D721Med (cell line): ENCODE measurements at places on chromosomes 12 and 14.

DNA sequence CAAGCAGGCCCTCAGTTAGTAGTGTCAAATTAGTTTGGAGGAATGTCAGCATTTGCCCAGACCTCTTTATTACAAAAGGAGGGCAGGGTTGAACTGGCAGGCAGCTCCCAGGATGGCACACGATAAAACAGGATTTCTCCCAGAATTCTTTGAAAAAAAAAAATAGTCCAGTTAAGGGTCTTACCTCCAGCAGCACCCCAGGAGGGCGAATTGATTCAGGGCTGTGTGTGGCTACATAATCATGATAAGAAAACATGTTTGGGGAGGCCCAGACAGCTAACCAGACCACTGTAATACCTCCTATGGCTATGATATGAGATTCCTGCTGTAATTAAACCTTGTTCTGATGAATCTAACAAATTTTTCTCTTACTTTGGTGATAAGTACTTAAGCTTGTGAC, 38.8 kb upstream of the NT5DC3 start:
- DNase-seq = no peak

DNA sequence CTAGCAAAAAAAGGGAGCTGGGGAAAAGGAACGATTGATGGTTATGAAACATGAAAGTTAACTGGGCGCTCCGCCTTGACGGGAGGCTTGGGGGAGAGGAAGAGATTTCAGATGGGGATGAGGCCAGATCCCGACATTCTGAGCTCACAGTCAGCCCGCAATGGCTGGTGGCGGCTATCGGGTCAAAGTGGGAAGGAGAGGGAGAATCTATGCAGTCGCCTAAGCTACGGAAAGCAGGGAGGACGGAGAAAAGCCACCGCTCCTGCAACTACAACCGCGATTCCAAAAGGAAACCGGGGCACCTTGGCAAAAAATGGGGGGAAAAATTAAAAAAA, 502 bp downstream of the MPHOSPH9 start:
- no peak for DNase-seq

GRCh38 chr14:42174357-42174756, 567.7 kb downstream of the LRFN5 start:
- no peak for DNase-seq

DNA sequence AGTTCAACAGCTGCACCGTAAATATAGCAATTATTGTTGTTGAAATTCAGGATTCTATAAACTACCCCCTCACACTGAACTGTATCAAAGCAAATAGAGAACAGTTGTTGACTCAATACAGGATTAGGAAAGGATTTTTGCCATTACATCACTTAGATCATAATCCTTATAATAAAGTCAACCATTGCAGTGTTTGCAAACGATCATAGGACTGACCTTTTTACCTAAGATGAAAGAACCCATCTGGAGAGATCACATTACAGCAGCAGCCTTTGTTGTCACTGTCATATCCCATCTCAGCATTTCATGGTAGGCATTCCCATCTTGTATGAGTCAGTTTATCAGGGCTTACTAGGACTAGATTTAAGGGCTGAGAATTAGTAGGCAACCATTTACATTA, 96.1 kb downstream of the IPO8 start:
- no peak for DNase-seq

- DNase-seq = no peak
These were observed at the start of gene CCDC88C for GRCh38 chr14:91417120-91417982. Gene CCDC88C (minus strand): TSS chr14:91417820. CDS start chr14:91417690, 130 bp downstream.

DNA sequence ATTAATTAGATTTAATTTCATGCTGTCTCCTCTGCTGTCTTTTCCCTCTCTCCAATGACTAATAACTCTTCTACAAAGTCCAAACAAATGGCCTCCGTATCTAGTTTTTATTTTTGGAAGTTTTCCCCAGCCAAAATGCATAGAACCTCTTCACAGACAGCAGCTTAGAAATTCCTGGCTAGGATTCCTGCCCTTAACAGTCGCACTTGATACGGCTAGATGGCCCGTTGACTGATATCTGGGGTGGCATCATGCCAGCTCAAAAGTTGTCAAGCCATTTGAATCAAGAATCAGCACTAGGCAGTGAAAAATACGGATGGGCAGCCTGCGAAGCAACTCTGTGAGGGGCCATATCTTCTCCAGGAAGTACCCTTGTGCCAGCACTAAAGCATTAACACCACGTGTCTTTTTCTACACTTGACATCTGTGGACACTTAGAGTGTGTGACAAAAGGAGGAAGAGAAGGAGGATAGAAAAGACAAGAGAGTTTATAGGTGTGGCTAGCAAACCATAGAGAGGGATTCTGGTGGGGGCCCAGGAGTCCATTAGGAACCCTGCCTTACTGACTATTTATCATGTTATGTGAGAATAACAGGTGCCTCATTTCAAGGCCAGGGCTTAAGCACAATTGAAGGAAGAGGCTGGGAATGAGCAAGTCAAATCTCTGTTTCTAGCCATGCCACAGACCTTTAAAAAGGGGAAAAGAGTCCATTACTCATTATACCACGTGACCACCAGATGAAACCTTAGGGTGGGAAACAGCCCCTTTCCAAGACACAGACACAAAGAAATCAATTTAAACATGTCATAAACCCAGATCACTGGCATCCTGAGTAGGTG, 39.2 kb upstream of the KRR1 start:
- DNase-seq = no peak

DNA sequence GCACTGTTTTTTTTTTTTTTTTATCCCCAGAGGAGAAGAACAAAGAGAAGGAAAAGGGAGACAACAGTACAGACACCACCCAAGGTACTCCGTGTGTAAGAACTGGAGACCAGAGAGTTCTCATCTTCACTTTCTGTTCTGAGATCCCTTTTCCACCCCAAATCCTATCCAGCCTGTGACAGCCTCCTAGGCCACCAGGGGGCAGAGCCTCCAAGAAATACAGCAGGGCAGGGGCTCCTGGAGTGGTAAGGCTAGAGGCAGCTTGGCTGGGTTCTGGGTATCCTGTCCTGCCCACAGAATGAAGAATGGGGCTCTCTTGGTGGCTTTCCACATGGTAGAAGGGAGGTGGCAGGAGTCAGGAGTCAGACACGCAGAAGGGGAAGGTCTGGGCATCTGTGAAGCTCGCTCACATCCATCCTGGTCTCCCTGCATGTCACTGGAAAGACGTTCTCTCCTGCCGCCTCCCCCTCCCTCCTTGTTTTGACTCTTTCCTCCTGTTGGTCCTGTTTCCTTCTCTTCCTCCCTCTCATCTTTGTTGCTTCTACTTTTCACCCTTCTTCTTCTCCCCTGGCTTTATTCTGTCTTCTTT, 12.0 kb downstream of the CLSTN3 start:
- no peak for DNase-seq

DNA sequence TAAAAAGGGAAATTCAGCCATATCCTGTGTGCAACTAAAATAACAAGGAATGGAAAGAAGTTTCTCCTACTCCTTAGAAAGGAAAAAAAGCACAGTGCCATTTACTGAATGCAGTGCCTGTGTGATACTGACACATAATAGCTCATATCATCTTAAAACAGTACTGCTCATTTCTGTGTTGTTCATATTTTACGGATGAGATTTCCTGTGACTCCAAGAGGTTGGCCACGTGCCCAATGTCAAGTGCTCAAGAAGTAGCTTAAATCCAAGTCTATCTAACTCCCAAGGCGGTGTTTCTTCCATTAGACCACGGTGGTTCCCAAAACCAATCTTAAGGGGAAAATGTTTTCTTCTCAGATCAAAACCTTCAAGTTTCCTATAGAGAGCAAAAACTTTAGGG, 20.0 kb downstream of the MAP3K9 start:
- DNase-seq = no peak

GRCh38 chr12:597926-598568, 65.2 kb downstream of the NINJ2 start:
- DNase-seq = no peak

DNA sequence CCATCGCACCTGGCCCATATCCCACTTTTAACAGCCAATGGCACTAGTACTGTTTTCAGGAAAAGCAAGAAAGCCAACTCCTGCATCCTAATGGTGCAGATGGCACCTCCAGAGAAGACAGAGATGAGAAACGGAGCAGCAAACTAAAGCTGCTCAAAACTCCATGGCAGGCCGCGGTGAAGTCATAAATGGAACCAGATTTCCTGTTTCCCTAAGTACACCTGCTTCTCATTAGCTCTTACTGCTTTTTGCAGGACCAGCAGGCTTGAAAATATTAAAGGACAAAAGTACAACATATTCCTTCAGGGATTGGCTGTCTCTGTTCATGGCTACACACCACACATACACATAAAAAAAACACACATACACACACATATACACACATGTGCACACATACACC, 36.7 kb upstream of the LGALS3 start:
- DNase-seq = no peak

- DNase-seq = no peak
These were observed 39.4 kb downstream of the USP15 start for GRCh38 chr12:62299617-62300016.
